ENCODE measurements at places on chromosomes 5 and 9.

- DNase-seq: no peak
- H3K36me3 ChIP-seq: no peaks in the 10 kb centered on the region
- H3K4me3 ChIP-seq: no peak overlapping the region
- no peak overlapping the region for H3K27ac ChIP-seq
- no peaks in the 10 kb centered on the region for H3K27me3 ChIP-seq
These were observed 27.2 kb upstream of the ZNF608 start for GRCh38 chr5:124773315-124774311.

DNA sequence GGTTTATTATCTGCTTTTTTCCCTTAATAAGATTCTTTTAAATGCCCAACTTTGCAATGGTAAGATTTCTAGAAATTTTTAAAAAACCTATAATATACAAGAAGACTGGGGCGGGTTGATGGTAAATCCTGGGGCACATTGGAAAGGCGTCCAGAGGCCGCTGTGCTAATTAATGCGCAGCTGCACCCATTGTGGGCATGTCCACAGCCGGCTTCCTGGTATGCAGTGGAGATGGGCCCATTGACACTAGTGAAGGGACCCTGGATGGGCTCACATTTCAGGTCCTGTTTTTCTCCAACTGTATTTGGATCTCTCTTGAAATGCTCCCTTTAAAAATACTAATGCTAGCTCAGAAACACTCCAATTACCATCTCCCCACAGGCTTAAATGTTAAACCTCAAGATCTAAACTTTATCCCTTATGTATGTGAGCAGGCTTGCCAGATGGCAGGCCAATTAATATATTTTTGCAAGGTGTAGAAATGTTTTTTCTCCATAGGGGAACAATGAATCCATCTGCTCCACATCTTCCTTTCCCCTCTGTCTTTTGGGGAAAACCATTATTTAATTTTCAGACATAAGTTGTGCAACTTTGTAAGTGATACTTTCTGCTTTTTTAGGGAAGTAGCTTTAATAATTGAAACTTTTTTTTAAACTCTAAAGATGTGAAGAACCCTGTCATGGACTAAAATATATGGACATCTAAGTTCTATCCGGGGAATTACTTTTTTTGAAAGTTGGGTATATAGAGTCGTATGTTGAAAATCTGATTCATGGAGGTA lies 177.3 kb downstream of the CD180 start:
- H3K4me1 ChIP-seq: peaks cover 37% of the 10 kb centered on the region
- DNase-seq: no peak
- peak overlapping the region; percentile 18 for H3K27ac ChIP-seq
- H3K27me3 ChIP-seq: no peaks in the 10 kb centered on the region
- no peak overlapping the region for H3K4me3 ChIP-seq

- DNase-seq: no peak
- peaks cover 39% of the 10 kb centered on the region for H3K4me1 ChIP-seq
- H3K27me3 ChIP-seq: no peaks in the 10 kb centered on the region
- no peak overlapping the region for H3K4me3 ChIP-seq
- no peak overlapping the region for H3K27ac ChIP-seq
These were observed 86.5 kb downstream of the CEMIP2 start for GRCh38 chr9:71681708-71682272.

DNA sequence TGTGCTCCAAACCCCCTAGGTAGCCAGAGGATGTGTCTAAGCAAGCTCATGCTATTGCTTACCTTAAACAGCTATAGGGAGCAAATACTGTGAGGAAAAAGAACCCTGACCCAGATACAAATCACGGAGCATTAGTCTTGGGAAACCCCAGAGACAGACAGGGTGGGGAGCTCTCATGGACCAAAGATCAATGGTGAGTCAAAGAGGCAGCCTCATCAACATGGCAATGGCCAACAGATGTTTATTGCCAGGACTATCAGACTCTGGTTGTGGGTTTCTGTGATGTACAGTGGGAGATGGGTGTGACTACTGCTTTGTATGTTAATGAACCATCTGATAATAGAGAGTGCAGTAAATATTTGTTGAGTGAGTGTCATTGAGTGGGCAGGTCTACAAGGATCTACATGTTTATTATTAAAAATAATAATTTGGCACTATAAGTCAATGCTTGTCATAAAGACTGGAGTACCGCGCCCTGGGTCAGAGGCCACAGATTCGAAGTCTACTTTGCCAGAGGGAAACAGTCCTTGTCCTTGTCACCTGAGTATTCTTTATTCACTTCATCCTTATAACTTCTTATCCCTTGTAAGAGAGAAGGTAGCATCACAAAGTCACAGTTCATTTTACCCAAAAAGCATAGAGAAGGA lies 56.5 kb upstream of the RAI14 start:
- H3K4me1 ChIP-seq: no peaks in the 10 kb centered on the region
- no peaks in the 10 kb centered on the region for H3K36me3 ChIP-seq
- H3K4me3 ChIP-seq: no peak overlapping the region
- H3K27ac ChIP-seq: no peak overlapping the region
- H3K27me3 ChIP-seq: no peaks in the 10 kb centered on the region

- H3K4me3 ChIP-seq: no peak overlapping the region
- H3K27me3 ChIP-seq: no peaks in the 10 kb centered on the region
- peaks cover 97% of the 10 kb centered on the region for H3K36me3 ChIP-seq
- no peak for DNase-seq
These were observed 48.2 kb downstream of the GPR107 start for GRCh38 chr9:130101915-130102314.

- no peaks in the 10 kb centered on the region for H3K27me3 ChIP-seq
- DNase-seq: no peak
- H3K36me3 ChIP-seq: no peaks in the 10 kb centered on the region
- no peak overlapping the region for H3K27ac ChIP-seq
- H3K4me1 ChIP-seq: no peaks in the 10 kb centered on the region
- peak overlapping the region; percentile 52 for H3K4me3 ChIP-seq
These were observed 16.8 kb upstream of the ACTBL2 start for GRCh38 chr5:57499262-57500050.

DNA sequence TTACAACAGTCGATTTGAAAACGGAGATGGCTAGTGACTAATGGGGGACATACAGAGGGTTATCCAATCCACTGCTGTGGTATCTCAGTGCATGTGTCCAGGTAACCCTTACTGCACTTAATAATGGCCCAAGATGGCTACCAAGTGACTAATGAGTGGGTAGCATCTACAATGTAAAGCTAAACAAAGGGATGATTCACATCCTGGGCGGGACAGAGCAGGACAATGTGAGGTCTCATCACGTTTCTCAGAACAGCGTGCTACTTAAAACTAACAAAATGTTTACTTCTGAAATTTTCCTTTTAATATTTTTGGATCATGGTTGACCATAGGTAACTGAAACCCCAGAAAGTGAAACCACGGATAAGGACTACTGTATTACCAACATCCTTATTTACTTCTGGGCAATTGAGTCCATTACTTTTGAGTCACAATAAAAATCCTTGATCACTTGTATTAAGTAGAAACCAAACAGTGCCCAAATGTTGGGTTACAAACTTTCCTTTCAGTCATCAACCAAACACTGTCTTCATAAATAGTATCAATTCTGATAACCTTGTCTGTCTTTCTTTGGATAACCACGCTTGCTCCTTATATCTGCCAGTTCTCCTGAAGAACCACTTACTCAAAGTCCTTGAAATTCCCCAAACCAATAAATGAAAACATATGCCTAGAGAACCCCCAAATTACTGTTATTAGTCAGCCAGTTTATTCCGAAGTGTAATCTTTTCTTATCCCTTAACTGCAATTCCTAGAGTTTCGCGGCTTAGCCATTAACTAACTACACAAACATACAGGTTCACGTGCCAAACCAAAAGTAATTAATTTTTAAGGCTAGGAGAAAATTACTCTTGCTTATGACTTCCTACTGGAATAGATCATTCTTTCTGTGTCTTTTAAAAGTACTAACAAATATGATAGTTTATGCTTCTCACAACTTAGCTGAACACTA lies 59.7 kb downstream of the ELL2 start:
- peak overlapping the region; percentile 33 for H3K27ac ChIP-seq
- no peak for DNase-seq
- H3K36me3 ChIP-seq: peaks cover 88% of the 10 kb centered on the region
- no peaks in the 10 kb centered on the region for H3K27me3 ChIP-seq
- peaks cover 4% of the 10 kb centered on the region for H3K4me1 ChIP-seq

Data from esophagus squamous epithelium (tissue), 5 donors.